ENCODE measurements at places on chromosomes 4 and X.

DNA sequence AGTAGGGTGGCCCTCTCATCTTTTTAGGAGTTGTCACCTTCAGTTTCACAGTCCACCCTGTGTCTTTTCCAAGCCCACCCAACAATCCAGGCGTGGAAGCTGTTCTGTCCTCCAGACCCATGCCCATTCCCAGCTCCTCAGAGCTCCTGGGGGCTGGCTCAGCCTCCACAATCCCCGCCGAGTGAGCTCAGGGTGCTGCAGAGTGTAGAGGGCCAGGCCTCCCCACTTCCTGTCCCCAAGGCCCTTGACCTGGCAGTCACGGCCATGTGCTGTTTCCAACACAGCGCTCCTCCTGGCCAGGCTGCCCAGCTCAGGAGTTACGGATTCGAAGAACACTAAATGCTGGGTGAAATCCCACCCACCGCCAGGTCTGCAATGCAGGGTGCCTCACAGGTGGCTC, 31.8 kb downstream of the PDHA1 start:
- no peak for DNase-seq

DNA sequence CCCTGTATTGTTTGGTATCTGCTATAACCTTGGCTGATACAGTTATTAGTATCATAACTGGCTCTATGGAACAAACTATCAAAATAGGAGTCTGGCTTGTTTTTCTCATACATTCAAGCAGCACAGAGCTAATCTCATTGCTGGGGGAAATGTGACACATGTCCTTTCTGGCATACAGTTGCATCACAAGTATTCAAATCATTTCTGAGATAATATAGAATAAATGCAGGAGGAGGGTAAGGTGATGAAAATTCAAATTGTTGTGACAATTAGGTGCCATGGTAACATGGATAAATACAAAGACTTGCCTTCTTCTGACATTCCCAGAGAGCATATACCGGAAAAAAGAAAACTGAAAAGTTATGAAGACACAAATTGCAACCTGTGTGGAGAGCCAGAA, 2706.8 kb downstream of the ARAP2 start:
- DNase-seq, result no peak

GRCh38 chr4:53043055-53043454, 180.9 kb downstream of the RASL11B start:
- DNase-seq, result no peak

DNA sequence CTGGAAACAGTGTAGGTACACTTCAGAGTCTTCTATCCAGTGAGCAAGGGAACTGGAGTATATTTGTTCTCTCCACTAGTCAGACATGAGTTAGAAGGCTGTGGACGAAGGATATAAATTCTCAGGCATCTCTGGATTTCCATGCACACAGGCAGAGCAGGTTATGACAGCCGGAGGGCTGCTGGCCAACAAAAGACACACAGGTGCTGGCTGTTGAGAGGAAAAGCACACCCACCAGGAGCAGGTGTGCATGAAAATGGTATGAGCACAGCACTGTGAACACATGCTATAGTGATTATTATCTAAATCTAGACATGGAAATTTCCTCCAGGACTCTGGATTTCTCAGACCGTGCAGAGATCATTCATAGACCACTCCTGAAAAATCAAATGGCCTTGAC, 444.7 kb upstream of the RPS6KA3 start:
- DNase-seq, result no peak

DNA sequence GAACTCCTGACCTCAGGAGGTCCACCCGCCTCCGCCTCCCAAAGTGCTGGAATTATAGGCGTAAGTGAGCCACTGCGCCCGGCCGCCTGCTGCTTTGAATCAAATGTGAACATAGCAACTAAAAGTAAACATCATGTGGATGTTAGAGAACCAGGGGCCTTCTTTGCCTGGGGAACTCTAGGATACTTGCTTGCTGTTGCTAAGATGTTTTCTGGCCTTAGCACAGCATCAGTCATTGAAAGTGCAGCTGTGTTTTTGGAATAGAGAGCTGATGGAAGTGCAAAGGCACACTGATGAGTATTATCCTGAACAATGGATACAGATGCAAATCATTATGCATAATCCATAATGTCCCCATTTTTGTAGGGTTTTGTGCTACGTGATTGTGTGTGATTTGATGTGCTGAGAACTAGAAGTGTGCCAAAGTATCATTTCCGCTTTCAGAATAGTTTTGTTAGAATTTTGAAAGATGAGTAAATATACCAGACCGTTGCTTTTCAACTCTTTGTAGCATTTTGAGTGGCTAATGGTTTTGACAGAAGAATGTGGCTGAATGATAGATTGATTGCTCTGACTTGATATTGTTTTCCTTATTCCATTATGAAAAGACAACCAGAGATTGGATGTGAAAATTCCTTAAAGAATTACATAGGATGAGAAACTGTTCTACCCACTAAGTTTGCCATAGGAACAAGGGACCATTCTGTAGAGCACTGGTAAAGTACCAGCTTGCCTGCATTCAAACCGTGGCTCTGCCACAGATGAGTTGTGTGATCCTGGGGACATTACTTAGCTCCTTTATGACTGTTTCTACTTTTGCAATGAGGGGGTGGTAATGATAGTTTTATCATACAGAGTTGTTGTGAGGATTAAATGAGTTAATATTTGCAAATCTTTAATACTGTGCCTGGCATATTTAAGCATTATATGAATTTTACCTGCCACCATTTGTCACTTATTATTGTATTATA, 74.7 kb downstream of the REPS2 start:
- DNase-seq, result no peak

- peak; percentile 31 for DNase-seq
These were observed 8.9 kb downstream of the XAGE1A start for GRCh38 chrX:52504551-52504950.

DNA sequence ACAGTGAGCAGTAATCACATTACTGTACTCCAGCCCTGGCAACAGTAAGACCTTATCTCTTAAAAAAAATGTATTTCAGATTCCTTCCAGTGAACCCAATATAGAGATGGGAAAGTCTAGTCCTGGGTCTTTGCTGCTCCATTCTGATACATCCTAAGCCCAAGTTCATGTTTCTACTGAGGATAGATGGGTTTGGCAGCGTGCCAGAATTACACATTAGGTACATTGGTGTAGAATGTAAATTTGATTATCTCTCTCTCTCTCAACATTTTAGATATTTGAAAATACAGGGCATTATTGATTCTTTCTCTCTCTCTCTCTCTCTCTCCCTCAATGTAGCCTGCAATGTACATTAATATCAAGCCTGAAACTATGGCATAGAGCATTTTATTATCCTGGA, 43.5 kb upstream of the ZNF330 start:
- DNase-seq, result no peak

DNA sequence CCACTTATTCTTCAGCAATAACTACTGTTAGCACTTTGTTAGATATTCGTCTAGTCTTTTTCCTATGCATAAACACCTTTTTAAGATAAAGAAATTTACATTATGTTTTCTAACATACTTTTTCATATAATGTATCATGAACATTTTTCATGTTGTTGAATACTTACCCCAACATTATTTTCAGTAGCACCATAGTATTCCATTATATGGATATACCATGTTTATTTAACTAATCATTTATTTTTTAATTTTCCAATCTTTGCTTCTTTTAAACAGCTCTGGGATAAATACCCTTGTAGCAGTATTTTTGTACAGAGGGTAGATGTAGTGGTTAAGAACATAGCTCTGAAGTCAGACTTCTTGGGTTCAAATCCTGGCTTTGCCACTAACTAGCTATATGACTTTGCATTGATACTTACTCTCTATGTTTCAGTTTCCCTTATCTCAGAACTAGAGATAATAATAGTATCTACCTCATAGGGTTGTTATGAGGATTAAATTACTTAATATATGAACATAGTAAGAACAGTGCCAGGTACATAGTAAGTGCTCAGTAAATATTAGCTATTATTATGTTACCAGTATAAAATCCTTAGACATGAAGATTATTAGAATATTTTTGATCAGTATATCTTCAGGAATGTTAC, 11.3 kb downstream of the EXOC1 start:
- no peak for DNase-seq

DNA sequence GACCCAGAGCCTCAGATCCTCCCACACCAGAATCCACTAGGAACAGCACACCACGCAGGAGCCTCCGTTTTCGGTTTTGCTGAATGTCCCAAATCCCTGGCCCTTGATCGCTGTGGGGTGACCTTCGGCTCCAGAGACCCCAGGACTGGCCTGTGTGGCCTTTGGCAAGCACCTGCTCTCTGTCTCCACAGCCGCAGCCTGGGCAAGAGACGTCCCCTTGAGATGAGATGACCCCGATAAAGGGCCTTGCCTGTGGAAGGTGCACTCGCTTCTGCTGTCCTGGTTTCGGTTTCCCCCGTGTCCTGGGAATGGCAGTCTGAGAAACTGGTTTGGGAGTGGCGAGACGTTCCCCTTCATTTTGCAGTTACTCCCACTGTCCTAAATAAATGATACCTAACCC, 9.6 kb downstream of the PSAPL1 start:
- peak; percentile 68 for DNase-seq

Measured in cardiac septum (tissue), 1 donor.